CD4-positive, alpha-beta memory T cell (primary cell): ENCODE measurements at places on chromosomes 7 and 10.

GRCh38 chr10:65194555-65194954 lies 1673.4 kb downstream of the REEP3 start:
- H3K4me1 ChIP-seq: no peaks in the 10 kb centered on the region
- no peak overlapping the region for H3K4me3 ChIP-seq
- H3K27me3 ChIP-seq: no peaks in the 10 kb centered on the region
- no peak overlapping the region for H3K27ac ChIP-seq

DNA sequence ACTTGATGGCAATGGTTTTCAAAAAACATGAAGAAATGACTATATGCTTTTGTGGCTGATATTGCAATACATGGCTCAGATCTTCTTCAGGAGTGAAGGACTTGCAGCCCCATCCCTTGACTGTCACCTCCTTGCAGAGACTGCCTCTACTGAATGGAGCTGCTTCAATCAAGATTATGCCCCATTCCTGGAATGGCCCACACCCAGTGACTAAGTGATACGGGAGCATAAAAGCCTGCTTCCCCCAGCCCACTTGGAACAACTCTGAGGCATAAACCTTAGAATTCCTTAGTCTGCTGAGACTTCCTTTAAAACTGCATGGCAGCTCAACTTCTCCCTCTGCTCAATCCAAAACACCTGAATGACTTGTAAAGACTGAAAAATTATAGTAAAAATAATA lies 957.1 kb downstream of the SORCS3 start:
- no peaks in the 10 kb centered on the region for H3K36me3 ChIP-seq
- no peaks in the 10 kb centered on the region for H3K27me3 ChIP-seq
- H3K4me3 ChIP-seq: no peak overlapping the region
- no peak for DNase-seq
- no peak overlapping the region for H3K27ac ChIP-seq
- H3K4me1 ChIP-seq: no peaks in the 10 kb centered on the region

GRCh38 chr10:123429706-123430221 lies 236.4 kb upstream of the GPR26 start:
- H3K27ac ChIP-seq: no peak overlapping the region
- H3K4me3 ChIP-seq: no peak overlapping the region
- no peaks in the 10 kb centered on the region for H3K36me3 ChIP-seq
- no peaks in the 10 kb centered on the region for H3K27me3 ChIP-seq

- no peaks in the 10 kb centered on the region for H3K36me3 ChIP-seq
- H3K27ac ChIP-seq: no peak overlapping the region
- DNase-seq: no peak
Measured at GRCh38 chr7:155429651-155430050, 28.3 kb upstream of the EN2 start.

- no peaks in the 10 kb centered on the region for H3K4me1 ChIP-seq
- no peaks in the 10 kb centered on the region for H3K36me3 ChIP-seq
- no peak for DNase-seq
- no peak overlapping the region for H3K27ac ChIP-seq
- no peak overlapping the region for H3K4me3 ChIP-seq
Measured at GRCh38 chr7:73638911-73639310, 14.6 kb upstream of the MLXIPL start.
